ENCODE measurements at places on chromosomes 5 and 9. TPM values are rescaled to one million over a fixed set of nuclear protein-coding genes. Genes with fewer than 3 reads are reported as not detected.
A peak's percentile ranks its signal among the peaks of the same experiment; 100 is the strongest.

DNA sequence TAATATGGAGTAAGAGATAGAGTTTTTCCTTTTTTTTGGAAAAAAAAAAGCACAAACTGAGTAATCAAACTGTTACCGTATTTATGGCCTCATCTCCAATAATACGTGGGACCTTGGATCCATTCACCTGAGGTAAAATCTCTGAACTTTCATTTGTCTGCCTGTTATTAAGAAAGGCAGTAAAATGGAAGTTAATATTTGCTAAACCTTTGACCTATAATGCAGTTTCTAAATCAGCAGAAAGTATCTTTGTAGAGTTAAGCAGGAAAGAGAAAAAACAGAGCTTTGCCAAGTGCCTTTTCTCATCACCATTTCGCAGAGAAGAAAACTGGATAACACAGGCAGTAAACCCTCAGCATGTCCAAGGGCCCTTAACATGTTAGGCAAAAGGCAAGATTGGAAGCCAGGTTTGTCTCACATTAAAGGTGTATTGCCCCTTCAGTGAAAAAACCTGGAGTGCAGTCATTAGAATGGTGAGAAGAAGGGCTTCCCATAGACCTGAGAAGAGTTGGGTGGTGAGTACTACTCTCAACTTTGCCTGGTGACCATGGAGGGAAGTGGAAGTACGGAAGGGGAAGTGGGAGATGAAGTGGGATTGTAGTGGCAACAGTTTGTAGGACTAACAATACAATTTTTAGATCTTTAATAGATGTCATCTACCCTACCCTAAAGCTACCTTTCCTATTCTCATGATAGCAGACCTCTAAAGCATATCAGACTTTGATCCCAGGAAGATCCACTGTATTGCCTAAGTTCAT is 65.4 kb upstream of the GRAMD2B start:
- peak; percentile 80 for DNase-seq

- no peak for DNase-seq
Measured at GRCh38 chr5:100434815-100435214, 100.4 kb upstream of the FAM174A start.

GRCh38 chr5:113255105-113255504 is 179.7 kb downstream of the TSSK1B start:
- no peak for DNase-seq

DNA sequence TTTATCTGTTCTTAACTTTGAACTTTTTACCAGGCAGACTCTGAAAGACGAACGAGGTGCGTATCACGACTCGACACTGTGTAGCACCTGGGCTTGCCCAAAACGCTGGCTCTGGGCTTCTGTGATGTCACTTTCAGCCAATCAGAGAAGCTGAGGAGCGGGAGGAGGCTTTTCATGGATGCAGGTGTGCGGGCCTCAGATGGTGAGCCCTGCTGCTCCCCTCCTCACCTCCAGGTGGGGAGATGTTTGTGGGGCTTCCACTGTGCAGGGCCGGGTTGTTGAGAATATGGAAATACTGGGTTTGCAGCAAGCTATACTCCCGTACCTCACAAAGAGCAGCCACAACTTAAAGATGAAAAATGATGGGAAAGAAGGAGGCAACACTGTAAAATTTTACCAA is 246.3 kb downstream of the IRX2 start:
- no peak for DNase-seq

GRCh38 chr9:134922066-134922931 is 4.6 kb upstream of the FCN1 start:
- no peak for DNase-seq

GRCh38 chr5:81435023-81435422 is 41.1 kb upstream of the ACOT12 start:
- DNase-seq: no peak

DNA sequence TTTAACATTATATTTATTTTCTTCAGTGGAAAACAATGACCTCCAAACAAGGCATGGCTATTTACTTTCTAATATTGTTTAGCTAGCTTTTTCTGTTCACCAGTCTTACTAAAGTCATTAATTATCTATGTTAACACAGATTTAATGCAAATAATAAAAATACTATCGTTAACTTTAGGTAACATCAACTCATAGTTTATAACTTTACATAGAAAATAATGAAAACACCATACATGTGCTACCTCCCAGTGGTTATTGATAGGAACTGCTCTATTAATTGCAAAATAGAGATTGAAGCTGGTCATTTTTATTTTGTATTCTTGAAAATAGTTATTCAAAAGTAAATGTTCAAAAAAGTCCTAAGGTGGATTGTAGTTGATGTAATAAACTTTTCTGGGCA is 78.3 kb upstream of the HCN1 start:
- DNase-seq: no peak

Gene IL13
- 0.07 TPM for polyA plus RNA-seq

DNA sequence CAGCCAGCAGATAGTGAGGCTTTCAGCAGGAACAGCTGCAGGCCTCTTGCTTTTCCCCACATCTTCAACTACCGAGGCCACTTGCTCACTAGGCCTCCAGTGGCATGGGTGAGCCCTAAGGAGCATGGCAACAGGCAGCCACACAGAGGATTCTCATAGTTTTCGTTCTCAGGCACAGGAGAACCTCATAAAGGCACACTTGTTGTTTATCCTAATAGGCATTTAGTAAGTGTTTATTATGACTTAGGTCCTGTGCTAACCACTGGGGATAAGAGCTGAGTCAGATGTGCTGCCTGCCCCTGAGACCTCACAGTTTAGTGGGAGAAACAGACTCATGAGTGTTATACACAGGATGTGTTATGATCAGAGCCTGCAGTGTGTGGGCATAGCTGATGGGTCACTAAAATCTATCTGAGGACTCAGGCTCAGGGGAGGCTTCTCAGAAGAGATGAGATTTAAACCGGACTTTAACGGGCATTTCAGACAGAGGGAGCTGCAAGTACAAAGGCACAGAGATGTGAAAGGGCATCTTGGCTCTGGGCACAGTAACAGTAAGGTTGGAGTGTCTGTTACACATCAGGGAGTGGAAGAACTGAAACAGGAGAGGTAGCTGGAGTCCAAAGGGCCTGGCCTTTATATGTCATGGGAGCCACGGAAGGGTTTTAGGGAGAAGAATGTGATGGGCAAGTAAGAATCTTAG is 21.0 kb upstream of the HEMGN start:
- DNase-seq: no peak

Gene C5orf34
- polyA plus RNA-seq: 3.0 TPM

DNA sequence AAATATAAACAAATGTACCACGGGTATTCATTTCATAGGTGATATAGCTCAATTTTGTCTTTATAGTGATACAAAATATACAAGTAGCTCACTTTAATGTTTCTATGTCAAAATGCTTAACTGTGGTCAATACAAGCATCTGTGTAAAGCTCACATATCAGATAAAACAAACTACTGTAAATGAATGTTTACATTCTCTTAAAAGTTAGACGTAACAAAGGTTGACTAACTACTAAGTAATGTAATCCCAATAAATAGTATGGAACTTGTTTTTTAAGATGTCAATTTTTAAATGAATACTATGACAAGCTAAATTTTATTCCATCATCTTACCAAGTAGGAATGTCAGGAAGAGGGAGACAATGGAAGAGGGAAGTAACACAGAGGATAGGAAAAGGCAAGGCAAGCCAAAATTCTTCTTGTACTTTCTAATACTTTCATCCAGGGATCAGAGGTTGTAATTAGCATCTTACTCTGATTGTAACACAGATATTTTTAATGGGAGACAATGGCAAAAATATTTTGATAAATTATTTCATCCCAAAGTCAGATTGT is 105.5 kb downstream of the STRBP start:
- DNase-seq: no peak

Gene ORM2
- polyA plus RNA-seq: not detected

DNA sequence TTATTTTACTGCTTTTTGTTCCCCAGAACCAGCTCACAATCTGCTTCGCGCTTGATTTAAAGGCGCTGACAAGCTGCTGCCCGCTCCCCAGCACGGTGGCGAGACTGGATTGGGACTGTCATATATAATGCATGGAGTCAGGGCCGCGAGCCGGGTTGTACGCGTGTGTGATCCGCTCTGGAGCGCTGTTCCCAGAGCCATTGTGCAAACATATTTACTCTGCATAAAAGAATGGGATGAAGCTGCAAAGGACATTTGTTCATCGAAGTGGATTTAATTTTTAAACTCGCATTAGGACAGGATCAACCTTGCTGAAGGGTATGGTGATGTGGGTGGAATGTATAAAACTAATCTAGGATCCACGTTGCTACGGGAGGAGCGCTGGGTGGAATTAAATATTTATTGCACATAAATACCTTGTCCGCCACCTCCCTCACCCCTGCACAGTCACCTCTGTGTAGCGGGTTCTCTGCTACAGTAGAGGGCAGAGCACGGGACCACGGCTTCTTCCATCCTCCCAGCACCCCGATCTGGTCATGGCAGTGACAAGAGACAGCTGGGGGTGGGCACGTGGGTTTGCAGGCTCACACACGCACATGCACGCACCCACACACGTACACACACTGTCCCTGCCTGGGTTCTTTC is 18.1 kb upstream of the FCN1 start:
- no peak for DNase-seq

Gene CBY3
- 1.2 TPM for polyA plus RNA-seq

- no peak for DNase-seq
Measured at GRCh38 chr5:55402199-55402598, 94.4 kb downstream of the MTREX start.

DNA sequence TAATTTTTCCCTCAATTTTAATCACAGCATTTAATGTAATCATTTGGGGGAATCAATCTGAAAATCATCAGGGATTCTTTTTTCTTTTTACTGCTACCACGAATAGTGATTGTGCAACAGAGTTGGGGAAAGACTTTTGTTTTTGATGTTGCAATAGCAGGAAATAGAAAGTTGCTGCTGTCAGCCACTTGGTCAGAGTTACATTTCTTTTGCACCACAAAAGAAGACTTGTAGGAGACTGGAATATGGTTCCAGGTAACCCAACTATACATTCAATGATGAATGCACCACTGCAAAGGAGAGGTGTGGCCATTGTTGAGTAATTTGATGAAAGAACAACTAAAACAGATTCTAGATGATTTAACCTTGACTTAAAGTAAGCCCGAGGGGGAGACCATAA is 46.3 kb upstream of the PALM2AKAP2 start:
- DNase-seq: no peak

GRCh38 chr9:111839987-111840386 is 45.2 kb upstream of the SHOC1 start:
- no peak for DNase-seq

DNA sequence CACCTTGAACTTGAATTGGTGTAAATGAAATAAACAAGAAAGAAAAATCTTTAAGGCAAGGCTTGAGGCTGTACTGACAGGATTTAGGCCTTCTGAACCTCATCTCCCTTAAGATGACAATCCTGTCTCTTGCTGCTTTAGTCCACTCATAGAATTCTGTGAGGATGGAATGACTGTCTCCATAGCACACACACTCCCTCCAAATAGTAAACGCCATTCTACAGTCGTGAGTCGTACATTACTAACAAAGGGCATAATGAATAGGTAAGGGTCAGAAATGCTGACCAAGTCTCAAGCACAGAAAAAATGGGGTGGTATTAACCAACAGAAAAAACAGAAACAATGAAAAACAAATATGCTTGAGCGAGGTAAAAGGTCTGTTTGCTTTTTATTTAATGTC is 71.8 kb upstream of the SIMC1 start:
- DNase-seq: no peak

GRCh38 chr5:173321886-173322285 is 6.3 kb downstream of the STC2 start:
- DNase-seq: no peak

Gene RANBP3L
- polyA plus RNA-seq: 0.60 TPM

DNA sequence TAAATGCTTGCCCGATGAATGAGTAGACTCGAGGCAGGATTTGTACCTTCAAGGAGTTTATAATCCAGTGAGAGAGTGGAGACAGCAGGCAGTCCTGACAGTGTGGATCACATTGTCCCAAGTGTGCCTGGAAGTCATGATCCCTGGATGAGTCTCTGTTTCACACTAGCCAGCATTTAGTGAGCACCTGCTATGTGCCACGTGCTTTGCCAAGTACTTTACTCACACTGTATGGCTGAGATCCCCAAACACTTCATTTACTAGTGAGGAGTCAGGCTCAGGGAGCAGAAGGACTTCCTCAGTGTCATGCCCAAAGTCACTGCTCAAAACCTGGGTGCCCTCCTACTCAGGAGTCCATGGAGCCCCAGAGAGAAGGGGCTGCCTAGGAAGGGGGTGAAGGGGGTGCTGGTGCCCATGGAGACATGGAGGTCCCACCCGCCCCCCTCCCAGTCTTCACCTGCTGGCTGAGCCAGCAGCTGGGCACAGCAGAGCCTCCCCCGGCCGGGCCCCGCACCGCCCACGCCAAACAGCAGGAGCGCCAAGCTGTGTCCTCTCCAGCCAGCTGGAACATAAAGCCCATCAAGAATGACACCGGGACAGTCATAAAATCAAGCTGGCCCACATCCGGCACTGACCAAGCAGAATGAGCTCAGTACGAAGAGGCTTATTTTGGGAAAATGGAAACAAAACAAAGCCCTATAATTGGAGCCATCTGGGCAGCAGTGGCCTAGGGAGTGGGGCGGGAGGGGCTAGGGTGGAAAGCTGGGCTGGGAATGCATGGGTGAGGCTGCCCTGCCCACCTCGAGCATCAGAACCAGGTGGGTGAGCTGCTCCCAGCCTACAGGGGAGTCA is 10.6 kb downstream of the LAMC3 start:
- no peak for DNase-seq

Gene ADGRD2
- polyA plus RNA-seq: not detected

GRCh38 chr9:116450378-116451139 is 236.5 kb upstream of the TRIM32 start:
- no peak for DNase-seq

- DNase-seq: no peak
Measured at GRCh38 chr5:124436294-124436693, 310.1 kb downstream of the ZNF608 start.

- no peak for DNase-seq
Measured at GRCh38 chr5:1285141-1285540, 9.7 kb downstream of the TERT start.

DNA sequence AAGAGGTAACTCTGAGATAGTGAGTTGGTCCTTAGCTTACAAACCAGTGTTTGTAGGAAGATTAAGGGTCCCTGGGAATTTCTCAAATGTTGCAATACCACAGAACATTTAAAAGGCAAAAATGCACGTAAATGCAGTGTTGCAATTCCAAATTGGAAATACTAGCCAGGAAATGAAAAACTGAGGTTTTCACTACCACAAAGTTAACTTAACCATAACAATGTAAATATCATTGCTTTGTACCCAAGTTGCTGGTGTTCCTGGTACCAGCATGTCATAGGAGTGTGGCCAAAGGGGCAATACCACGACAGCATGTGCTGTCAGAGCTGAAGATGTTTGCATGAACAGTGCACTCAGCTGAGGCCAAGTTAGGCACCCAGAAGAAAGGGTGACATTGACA is 382.9 kb downstream of the GLIS3 start:
- DNase-seq: no peak

Gene ANKHD1
- 131 TPM for polyA plus RNA-seq

DNA sequence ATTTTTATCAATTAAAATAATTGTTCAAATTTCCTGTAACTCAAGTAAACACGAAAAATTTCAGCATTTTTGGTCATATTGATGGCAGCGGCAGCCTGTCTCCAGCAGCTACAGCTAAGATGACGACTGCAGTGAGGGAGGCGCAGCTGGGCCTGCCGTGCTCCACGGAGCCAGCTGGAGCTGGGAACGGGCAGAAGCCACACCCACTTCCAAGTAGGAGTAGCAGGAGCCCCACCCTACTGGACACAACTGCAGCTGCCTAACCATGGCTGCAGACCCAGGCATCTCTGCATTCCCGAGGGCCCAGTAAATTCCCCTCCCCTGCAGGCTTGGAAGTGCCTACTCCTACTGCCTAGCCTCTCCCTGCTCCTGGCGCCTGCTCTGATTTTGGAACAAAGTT is 2031.7 kb downstream of the EFNA5 start:
- no peak for DNase-seq

Gene FOXD4
- polyA plus RNA-seq: 0.42 TPM

GRCh38 chr5:150559701-150560100 is 51.8 kb downstream of the NDST1 start:
- DNase-seq: no peak

Gene ANKRD55
- polyA plus RNA-seq: 0.18 TPM
